ENCODE measurements at places on chromosomes 16 and 17. TPM values are rescaled to one million over a fixed set of nuclear protein-coding genes. Genes with fewer than 3 reads are reported as not detected.

GRCh38 chr16:73036074-73036826, 11.7 kb downstream of the ZFHX3 start:
- DNase-seq, result no peak

- DNase-seq, result peak; percentile 85
These were observed 12.6 kb upstream of the ATP6V0C start for GRCh38 chr16:2500918-2501750.

GRCh38 chr16:26724189-26724588, 342.5 kb upstream of the C16orf82 start:
- DNase-seq, result no peak

- no peak for DNase-seq
These were observed 108.5 kb downstream of the NLK start for GRCh38 chr17:28151001-28151400.

- DNase-seq, result no peak
These were observed 323.5 kb upstream of the SALL1 start for GRCh38 chr16:51474414-51475091.

DNA sequence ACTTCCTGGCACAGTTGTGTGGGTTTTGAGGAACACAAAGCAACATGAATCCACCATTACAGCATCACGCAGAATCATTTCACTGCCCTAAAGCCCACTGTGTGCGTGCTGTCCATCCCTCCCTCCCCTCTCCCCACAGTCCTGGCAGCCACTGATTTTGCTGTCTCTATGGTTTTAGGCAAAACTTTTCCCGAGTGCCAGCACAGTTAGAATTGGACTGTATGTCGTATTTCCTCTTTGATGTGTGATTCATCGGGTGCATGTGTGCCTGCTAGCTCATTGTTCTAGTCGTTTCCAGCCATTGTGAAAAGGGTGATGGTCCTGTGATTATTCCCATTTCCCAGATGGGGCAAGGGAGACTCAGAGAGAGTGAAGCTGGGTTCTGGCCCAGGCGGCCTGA, 12.7 kb downstream of the KLHL36 start:
- DNase-seq, result no peak

DNA sequence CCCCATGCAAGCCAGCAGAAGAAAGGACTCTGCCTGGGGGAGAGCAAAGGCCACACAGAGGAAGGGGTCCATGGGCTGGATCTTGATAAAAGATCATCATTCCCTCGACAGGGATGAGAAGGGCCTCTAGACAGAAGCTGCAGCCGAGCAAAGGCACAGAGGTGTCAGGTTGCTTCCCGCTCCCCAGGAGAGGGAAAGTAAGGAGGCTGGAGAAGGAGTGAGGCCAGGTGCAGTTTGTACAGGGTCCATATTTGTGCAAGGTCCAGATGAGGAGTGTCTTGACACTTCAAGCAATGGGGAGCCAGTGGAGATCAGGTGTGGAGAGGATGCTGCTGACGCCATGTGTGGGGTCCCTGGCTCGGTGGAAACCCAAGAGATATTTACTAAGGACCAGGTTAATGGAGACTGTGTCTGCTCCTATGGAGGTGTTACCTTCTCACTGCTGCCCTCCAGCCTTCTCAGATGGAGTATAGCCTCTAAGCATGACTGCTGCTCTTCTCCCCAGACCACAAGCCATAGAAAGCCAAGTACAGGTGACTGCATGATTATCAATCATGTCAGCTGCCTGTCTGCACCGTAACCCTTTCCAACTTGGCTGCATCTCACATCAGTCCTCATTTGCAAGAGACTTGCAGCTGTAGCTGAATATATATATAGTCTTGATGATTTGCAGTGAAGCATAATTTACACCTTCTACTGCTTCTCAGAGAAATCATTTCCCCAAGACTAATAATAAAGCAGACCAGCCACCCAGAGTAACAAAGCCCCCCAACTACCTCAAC, 21.1 kb downstream of the GAS7 start:
- DNase-seq, result no peak

- no peak for DNase-seq
These were observed 19.3 kb upstream of the MTMR4 start for GRCh38 chr17:58533616-58534188.

GRCh38 chr16:88423448-88423850, 29.6 kb upstream of the ZFPM1 start:
- DNase-seq, result no peak

- peak; percentile 97 for DNase-seq
These were observed 43.2 kb downstream of the TSC2 start for GRCh38 chr16:2090777-2091546.

GRCh38 chr17:992933-993332, 4.0 kb upstream of the TIMM22 start:
- DNase-seq, result no peak

- DNase-seq, result no peak
These were observed 212.3 kb downstream of the SHISA9 start for GRCh38 chr16:13113741-13114140.

GRCh38 chr16:29983420-29984136, 9.9 kb downstream of the TAOK2 start:
- DNase-seq, result no peak

- DNase-seq, result no peak
These were observed 565 bp upstream of the XAF1 start for GRCh38 chr17:6755281-6755680.

DNA sequence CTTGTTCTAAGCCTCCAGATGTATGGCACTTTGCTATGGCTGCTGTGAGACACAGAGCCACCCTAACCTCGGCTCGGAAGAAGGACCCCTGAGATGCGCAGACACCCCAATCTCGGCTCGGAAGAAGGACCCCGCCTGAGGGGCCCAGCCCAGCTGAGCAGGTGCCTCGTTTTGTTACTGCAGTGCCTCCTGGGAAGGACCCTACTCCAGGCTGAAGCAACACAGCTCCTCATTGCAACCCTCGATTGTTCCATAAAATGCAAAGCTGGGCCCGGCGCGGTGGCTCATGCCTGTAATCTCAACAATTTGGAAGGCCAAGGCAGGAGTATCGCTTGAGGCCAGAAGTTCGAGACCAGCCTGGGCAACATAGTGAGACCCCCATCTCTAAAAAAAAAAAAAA, 61.3 kb downstream of the C16orf95 start:
- DNase-seq, result no peak

- no peak for DNase-seq
These were observed 15.5 kb upstream of the SPNS2 start for GRCh38 chr17:4483012-4483840.

DNA sequence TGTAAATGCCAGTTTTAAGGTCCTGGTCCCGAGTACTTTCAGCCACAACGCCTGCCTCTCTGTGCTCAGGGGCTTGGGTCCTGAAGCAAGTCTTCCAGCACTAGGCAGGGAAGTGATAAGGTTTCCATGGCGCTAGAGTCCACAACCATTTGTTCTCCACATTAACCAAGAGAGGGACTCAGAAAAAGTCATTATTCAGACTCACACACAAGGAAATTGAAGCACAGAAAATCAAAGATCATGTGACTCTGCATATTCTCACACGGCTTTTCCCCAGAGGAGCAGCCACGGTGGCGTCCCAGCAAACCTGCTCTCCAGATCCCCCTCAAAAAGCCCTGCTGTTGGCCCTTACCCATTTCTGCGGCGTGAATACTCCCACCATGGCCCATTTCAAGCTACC, 9.7 kb downstream of the ENPP7 start:
- no peak for DNase-seq

GRCh38 chr17:16379654-16380053, 1.2 kb upstream of the UBB start:
- no peak for DNase-seq

GRCh38 chr17:52024300-52024870, 134.1 kb downstream of the CA10 start:
- DNase-seq, result no peak

GRCh38 chr16:1984347-1985225, 593 bp downstream of the GFER start:
- peak; percentile 76 for DNase-seq

- DNase-seq, result no peak
These were observed 73.6 kb downstream of the WIPI1 start for GRCh38 chr17:68383443-68384321.

GRCh38 chr17:62392908-62393307, 12.6 kb downstream of the EFCAB3 start:
- DNase-seq, result no peak

GRCh38 chr16:56933828-56934598, 2.1 kb downstream of the HERPUD1 start:
- no peak for DNase-seq

DNA sequence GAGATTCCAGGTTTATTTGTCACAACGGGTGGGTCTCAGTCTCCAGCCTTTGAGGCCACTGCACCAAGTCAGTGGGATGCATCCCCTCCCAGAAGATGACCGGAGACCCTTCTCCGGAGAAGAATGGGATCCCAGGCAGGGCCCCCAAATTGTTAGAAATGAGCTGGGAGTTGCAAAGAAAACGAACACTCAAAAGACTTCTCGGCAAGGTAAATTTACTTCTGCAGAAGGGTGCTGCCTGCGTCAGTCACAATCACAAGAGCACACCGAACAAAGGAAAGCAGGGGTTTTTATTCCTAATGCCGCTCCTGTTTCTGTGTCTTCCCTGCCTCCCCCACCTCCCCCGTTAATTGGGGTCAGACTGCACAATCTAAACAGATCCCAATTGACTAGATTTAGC, 61.4 kb downstream of the ATF7IP2 start:
- DNase-seq, result no peak

DNA sequence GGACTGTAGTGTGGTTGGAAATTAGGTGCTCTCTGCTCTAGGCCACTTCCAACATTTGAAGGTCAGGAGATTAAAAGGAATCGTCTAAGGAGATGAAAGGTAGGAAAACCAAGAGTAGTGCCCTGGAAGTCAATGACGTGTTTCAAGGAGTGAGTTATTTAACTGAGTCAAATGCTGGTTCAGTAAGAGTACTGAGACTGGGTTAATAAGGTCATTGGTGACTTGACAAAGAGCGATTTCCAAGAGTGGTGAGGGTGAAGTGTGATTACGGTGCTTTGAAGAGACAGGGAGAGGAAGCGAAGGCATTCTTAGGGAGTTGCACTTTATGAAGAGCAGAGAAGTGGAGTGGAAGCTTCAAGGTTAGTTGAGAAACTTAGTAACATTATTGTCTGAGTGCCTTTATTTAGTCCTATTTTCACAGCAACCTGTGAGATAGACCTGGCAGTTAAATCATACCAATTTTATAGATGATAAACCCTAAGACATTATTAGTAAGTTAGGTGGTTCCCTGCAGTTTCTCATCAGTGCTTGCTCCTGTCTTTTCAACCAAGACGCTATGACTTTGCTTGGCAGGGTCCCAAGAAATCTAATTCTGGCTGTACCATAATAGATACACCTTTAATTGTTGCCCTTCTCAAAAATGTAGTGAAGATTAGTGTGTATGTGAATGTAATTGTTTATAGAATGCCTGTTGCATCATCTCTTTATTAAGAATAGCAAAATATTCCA, 5.9 kb downstream of the ZNF207 start:
- DNase-seq, result no peak

- DNase-seq, result no peak
These were observed 48.4 kb downstream of the RNF157 start for GRCh38 chr17:76191896-76192295.

DNA sequence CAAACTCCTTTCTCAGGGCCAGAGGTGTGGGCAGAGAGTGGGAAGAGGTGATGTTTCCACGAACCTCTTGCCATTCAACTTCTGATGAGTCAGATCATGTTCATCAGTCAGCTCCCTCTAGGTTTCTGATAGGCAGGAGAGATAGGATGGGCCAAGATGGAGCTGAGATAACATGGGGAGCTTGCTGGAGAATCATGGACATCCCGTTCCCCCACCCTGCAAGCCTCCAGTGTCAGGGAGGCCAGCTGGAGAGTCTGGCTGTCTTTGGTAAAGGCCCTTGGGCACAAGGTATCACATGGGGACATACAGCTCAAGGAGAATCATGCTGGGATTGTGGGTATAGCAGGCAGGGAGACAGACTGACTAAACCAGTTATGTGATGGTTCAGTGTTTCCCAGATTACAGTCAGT, 136.0 kb upstream of the IRX3 start:
- DNase-seq, result no peak

DNA sequence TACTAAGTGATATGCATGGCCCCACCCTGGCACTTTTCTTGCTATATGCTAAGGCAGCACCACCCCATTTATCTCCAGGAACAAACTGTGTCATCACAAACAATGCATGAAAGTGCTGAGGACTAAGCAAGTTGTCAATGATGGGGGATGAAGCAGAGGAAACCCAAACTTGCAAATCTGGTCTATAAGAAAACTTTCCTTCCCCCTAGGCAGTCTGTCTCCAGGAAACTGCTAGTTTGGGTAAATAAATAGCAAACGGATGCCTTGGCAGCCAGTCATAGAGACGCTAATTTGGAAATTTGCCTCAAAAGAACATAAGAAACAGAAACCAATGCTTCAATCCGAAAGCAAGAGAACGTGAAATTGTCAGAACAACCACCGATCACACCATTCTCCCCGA, 5.6 kb upstream of the HSBP1 start:
- DNase-seq, result no peak

DNA sequence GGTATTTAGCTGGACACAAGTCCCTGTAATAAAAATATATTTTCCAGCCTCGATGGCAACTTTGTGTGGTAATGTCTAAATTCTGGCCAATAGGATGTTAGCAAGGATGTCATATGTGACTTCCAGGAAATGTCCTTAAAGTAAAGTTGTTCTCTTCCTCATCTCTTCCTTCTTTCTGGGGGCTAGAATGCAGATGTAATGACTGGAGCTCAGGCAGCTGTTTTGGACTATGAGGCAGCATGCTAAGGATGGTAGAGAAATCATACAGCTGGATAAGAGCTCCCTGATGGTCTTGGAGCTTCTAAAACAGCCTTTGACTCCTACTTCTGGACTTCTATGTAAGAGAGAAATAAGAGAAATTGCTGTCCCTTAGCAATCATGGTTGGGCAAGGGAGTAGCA, 16.9 kb upstream of the MAPT start:
- no peak for DNase-seq

- no peak for DNase-seq
These were observed 504.7 kb upstream of the RBFOX1 start for GRCh38 chr16:6827931-6828330.

- DNase-seq, result no peak
These were observed 4.7 kb downstream of the FBXL16 start for GRCh38 chr16:700684-701584.

The ZP2 gene
- total RNA-seq, result not detected

The C17orf113 gene
- total RNA-seq, result 1.5 TPM

The LLGL2 gene
- 87.8 TPM for total RNA-seq

The CHST5 gene
- total RNA-seq, result 0.06 TPM

The MYCBPAP gene
- total RNA-seq, result 0.43 TPM

The CA7 gene
- not detected for total RNA-seq

The TMEM208 gene
- 20.4 TPM for total RNA-seq

The PRRT2 gene
- total RNA-seq, result 0.35 TPM

The GLIS2 gene
- total RNA-seq, result 11.0 TPM

The TEX14 gene
- total RNA-seq, result 0.05 TPM

The MYLK3 gene
- 0.12 TPM for total RNA-seq

The EVPL gene
- 3.2 TPM for total RNA-seq

The FBXO47 gene
- total RNA-seq, result not detected

The SHCBP1 gene
- total RNA-seq, result 0.41 TPM

The GNAO1 gene
- total RNA-seq, result 3.4 TPM

The DNASE1 gene
- total RNA-seq, result 16.2 TPM

The TERB1 gene
- not detected for total RNA-seq

The ST6GALNAC1 gene
- total RNA-seq, result 4.9 TPM

The ANKRD40CL gene
- total RNA-seq, result not detected

Data from pancreas (tissue), 10 donors.